ENCODE measurements at places on chromosomes 1 and 21.

GRCh38 chr1:188584119-188584518 lies 1755.4 kb downstream of the PLA2G4A start:
- no peak for DNase-seq

DNA sequence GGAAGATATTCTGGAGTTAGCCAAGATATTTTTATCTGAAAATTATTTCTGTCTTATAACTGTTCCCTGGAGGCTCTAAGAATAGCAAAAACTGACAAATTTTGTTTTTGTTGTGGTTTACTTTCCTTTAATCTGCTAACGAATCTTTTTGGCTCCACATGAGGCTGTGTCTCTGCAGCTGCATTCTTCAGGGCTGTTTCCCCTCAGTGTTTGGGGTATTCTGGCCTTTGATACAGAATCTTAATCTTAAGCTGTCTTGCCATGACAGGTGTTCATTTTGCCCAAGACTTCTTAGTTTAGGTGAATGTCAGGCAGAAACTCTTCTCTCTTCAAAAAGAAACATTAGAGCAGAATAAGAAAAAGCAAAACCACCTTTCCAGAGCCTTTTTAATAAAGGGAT lies 83.8 kb downstream of the GABPA start:
- DNase-seq = no peak

DNA sequence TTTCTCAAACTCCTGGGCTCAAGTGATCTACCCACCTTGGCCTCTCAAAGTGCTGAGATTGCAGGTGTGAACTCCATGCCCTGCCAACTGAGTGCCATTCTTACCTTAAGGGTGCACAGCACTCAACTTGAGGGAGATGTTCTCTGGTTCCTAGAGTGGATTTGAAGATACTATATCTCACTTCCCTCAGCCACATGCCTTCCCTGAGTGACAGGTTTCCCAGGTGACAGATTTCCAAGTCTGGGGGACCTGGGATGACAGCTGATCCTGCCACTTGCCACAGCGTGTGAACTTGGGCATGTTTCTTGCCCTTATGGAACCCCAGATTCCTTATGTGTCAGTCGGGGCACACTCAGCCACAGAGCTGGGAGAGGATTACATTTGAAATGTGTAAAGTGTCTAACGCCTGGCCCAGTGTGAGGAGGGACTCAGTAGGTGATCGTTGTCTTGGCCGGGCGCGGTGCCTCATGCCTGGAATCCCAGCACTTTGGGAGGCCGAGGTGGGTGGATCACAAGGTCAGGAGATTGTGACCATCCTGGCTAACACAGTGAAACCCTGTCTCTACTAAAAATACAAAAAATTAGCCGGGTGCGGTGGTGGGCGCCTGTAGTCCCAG lies 29.6 kb upstream of the BTG2 start:
- DNase-seq = no peak

GRCh38 chr1:151892190-151892589 lies 17.1 kb downstream of the THEM4 start:
- DNase-seq = no peak

GRCh38 chr1:60937720-60938119 lies 144.6 kb upstream of the NFIA start:
- DNase-seq = no peak

GRCh38 chr1:186492531-186493291 lies 31.8 kb upstream of the PDC start:
- DNase-seq = no peak

All from activated T-helper 1 cell treated with Interleukin-2 at 50 U/mL for 16 hours (primary cell).